ENCODE measurements at places on chromosomes 1 and 21. TPM values are rescaled to one million over a fixed set of nuclear protein-coding genes. Genes with fewer than 3 reads are reported as not detected.

- DNase-seq = no peak
Measured at GRCh38 chr1:212503714-212504113, 71.0 kb downstream of the NENF start.

Gene TCHH
- total RNA-seq = not detected

DNA sequence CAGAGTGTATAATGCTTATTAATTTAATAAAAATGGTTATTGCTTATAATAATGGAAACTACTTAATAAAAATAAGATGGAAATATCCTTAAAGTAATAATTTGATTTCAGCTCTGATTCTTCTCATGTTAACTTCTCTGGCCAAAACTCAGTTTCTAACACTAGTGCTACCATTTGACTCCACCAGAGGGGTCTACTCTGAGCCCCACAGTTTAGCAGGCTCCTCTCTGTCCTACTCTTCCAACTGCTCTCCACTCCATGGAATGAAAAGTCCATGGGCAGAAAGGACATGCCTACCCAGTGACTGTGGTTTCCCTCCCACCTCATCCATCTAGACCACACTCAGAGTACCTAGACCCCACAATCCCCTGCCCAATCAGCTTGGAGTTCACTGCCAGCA is 489.1 kb upstream of the CAMK1G start:
- DNase-seq = no peak

Gene MEAF6
- 70.8 TPM for total RNA-seq

GRCh38 chr1:23417570-23417969 is 7.0 kb downstream of the TCEA3 start:
- DNase-seq = no peak

- no peak for DNase-seq
Measured at GRCh38 chr1:33886496-33886895, 22.6 kb downstream of the HMGB4 start.

Gene AGBL4
- not detected for total RNA-seq

Gene FCMR
- total RNA-seq = 1.1 TPM

DNA sequence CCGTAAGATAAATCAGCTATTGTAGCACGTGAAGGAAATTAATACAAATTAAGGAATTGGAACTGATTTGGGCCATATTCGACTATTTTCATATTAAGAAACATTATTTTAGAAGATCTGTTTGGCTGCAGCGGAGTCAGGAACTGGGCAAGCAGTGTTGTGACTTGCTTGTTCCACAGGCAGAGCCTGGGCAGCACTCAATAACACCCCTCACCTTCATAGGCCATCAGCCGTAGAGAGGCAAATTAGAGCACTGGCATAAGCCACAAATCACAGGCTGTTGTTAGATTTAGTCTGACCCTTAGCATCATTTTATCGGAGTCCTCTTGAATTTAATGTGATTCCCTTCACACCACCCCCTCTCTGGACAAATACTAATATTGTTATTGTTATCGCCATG is 72.8 kb downstream of the PBX1 start:
- no peak for DNase-seq

Gene TEKT2
- total RNA-seq = 0.31 TPM

GRCh38 chr1:64598100-64598571 is 128.2 kb downstream of the CACHD1 start:
- peak; percentile 4 for DNase-seq

DNA sequence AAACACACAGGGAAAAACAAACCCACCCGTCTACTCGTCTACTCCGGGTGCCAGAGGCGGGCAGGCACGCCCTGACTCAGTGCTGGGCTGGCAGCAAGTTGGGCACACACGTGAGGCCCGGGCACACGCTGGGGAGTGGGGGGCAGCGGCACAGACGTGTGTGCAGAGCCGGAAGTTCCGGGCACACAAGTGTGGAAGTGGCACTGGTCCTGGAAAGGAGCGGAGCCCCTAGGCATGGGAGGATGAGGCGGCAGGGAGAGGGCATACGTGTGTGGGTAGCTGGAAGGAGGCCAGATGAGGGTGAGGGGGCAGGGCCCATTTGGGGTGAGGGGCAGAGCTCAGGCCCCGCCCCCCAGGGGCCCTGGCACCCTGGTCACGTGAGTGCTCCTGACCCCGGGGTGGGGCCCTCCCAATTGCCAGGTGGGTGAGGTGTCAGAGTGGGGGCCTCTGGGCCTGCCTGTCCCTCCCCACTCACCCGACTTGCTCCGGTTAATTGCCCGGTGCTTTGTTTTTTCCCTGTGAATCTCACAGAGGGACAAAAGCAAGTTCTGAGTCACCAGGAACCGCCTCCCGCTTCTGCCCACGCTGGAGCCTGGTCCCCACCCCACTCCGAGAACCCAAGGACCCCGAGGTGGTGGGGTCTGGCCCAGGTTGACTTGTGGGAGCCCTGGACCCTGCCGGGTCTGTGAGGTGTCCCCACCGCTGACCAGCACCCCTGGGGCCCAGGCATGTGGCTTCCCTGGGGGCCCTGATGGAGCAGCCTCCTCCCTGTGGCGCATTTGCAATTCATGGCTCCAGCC is 104.8 kb upstream of the CASZ1 start:
- peak; percentile 19 for DNase-seq

Gene VANGL1
- 22.4 TPM for total RNA-seq

GRCh38 chr21:44273046-44273445 is 11.3 kb upstream of the DNMT3L start:
- DNase-seq = no peak

DNA sequence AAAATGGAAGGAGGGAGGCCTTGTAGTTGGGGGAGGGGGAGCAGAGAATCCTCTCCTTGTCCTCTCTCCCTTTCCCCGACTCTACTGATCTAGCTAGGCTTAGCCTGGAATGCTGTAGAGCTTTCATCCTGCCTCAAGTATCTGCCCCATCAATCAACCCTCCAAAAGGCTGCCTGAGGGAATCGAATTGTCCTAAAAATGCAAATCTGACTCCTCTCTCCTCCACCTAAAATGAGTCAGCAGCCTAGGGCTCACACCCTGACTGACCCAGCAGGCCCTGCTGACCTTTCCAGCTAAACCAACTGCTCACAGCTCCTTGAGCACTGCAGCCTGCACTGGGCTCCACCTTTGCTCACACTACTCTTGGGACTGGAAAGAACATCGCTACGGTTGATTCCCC is 2.8 kb downstream of the HPDL start:
- DNase-seq = no peak

Gene LCE2A
- not detected for total RNA-seq

DNA sequence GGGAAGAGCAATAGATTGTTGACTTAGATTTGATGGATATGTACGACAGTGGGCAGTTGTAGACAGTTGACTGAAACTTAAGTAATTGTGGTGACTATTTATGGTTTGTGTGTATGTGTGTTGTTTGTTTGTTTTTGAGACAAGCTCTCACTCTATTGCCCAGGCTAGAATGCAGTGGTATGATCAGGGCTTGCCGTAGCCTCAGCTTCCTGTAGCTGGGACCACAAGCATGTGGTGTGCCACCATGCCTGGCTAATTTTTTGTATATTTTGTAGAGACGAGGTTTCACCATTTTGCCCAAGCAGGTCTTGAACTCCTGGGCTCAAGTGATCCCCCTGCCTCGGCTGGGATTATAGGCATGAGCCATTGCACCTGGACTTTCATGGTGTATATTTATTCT is 9.8 kb downstream of the SDHC start:
- no peak for DNase-seq

DNA sequence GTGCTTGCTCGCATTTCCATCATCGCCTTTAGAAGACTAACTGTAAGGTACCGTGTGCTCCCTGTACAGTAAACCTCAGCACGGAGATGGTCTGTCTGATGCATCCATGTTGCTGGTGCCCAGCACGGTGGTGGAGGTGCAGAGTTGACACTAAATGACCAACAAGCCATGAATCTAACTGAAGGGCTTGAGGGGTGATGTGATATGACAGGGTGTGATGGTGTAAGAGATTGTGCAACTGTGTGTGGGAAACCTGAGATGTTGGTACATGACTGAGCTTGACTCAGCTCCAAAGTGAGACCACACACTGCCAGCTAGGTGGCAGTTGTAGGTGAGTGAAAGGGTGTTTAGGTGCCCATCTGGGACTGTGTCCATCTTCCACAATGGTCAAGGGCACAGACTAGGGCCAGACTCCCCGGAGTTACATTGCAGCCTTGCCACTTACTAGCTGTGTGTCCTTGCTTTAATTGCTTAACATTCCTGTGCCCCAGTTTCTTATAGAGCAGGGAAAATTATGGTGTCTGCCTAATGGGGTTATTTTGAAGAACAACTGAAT is 21.4 kb downstream of the SLC2A1 start:
- DNase-seq = peak; percentile 54

DNA sequence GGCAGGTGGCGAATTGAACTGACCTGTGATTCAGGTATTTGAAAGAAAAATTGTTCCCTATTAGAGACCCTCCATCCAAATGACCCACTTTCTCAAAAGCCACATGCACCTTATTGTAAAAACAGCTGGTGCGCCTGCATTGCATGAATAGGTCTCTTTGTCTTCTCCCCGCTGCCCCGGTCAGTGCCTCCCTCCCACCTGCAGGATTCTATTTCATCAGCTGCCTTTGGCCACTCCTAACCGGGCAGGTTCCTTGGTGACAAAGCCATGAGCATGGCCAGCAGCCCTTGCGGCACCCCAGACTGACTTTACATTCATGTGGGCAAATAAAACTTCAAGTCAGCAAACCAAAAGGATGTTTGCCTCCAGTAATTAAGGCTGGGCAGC is 6.4 kb downstream of the TMPRSS3 start:
- DNase-seq = peak; percentile 78

Gene JUN
- total RNA-seq = 89.3 TPM

GRCh38 chr1:85862456-85862855 is 154.2 kb upstream of the ZNHIT6 start:
- DNase-seq = peak; percentile 11

Gene GADD45A
- total RNA-seq = 35.4 TPM

Gene SF3B4
- 188 TPM for total RNA-seq

DNA sequence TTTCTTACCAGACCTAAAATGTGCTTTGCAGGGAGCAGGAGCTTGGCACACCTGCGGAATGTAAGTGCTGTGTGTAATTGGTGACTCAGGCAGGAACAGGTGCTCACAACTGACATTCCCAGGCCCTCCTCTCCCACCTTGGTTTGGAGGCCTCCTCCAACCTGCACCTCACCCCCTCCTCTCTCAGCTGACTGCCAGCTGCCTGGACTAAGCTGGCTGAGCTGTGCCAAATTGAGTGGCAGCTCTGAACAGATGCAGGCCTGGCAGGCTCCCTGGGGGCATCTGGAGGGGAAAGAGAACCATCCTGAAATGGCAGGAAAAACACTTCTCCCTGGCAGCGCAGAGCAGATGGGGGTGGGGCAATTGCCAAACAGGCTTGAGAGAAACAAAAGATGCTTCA is 91.7 kb upstream of the PGBD5 start:
- DNase-seq = peak; percentile 26

GRCh38 chr1:15341634-15342407 is 67.9 kb upstream of the EFHD2 start:
- DNase-seq = no peak

Gene HES2
- total RNA-seq = not detected

Gene TNFRSF4
- not detected for total RNA-seq

GRCh38 chr1:152747831-152748230 is 10.0 kb upstream of the KPRP start:
- no peak for DNase-seq

Gene LCE6A
- total RNA-seq = not detected

- peak; percentile 68 for DNase-seq
Measured at GRCh38 chr1:59143133-59143487, 153.8 kb upstream of the FGGY start.

Gene TLCD4
- 52.1 TPM for total RNA-seq

DNA sequence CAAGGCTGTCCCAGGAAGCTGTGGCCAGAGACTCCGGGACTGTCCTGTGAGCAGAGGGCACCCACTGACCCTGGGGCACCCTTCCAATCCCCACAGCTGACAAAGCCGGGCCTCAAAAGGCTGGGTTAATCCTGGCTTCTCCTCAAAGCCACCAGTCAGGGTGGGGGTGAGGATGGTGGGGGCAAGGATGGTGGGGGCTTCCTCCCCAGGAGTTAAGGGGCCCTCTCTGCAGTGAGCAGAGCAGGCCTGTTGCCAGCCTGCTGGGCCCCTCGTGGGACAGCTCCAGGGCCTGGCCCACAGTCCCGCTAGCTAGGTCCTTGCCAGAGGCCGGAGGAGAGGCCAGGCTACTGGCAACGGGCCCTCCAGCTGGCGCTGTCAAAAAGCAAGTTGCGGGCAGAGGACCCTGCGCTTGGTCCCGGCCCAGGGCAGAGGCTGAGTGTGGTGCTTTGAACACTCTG is 37.9 kb upstream of the CCDC27 start:
- DNase-seq = no peak

DNA sequence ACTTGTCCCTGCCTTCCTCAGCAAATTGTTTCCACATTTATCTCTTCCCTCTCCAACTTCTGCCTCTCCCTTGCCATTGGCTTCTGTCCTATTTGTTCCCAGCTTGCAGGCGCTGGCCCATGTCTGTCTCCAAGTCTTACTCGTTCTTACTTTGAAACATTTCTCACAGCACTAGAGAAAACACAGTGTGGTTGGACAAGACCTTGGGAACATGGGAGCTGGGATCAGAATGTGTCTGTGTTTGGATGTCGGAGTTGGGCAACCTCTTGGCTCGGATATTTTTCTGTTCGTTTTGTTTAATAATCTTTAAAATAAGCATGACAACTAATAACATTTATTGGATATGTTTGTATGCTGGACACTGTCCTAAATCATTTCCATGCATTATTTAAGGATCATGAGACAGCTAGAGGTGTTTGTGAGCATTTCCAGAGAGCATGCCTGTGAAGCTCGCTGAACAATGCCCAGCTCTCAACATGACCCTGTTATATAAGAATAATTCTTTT is 5.9 kb upstream of the BRWD1 start:
- no peak for DNase-seq

DNA sequence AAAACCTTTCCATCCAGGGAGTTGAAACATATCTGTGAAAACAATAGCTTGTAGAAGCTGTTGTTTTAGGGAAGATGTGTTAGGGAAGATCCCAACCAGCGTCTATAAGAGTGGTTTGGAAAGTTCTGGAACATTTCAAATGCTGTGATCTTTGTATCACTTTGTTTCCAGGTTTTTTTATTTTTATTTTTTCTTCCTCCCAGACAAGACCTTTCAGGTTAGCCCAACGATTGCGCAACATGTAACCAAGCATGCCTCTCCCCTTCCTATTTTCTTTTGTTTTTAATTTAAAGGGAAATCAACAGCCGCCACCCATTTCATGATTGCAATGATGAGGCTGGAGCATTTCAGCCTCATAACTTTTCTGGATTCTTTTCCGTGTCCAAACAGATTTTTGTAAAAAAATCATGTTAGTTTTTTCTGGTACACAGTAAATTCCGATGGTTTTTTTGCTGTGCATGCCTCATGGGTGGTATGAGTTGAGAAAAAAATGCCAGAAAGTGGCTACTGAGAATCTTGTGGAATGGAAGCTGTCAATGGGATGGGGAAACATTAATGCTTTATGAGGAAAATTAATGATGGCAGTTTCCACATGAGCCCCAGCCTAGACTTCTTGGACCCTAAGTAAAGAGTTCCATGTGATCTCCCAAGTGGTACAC is 109.3 kb downstream of the RUNX1 start:
- DNase-seq = peak; percentile 8

Gene TMEM82
- total RNA-seq = not detected

Measured in Calu3 (cell line).